Right cardiac atrium (tissue), 5 donors: ENCODE measurements at places on chromosomes 2 and 18. TPM values are rescaled to one million over a fixed set of nuclear protein-coding genes. Genes with fewer than 3 reads are reported as not detected.
A peak's percentile ranks its signal among the peaks of the same experiment; 100 is the strongest.

DNA sequence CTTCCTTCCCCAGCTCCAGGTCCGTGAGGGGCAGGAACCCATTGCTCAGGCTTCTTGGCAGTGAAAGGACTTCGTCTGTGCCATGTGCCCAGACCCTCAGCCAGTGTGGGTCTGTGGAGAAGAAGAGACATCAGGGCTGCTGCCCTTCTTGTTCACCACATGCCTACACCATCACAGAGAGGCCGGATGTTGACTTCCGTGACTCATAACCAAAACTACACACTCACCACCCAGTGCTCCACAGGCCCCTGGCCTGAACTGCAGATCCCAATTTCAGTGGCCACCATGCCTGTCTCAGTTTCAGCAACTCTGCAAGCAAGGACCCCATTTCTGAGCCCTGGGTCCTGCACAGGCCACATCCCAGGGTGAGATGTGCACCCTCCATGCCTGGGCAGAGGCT is 332.6 kb upstream of the SALL3 start:
- DNase-seq, result no peak

DNA sequence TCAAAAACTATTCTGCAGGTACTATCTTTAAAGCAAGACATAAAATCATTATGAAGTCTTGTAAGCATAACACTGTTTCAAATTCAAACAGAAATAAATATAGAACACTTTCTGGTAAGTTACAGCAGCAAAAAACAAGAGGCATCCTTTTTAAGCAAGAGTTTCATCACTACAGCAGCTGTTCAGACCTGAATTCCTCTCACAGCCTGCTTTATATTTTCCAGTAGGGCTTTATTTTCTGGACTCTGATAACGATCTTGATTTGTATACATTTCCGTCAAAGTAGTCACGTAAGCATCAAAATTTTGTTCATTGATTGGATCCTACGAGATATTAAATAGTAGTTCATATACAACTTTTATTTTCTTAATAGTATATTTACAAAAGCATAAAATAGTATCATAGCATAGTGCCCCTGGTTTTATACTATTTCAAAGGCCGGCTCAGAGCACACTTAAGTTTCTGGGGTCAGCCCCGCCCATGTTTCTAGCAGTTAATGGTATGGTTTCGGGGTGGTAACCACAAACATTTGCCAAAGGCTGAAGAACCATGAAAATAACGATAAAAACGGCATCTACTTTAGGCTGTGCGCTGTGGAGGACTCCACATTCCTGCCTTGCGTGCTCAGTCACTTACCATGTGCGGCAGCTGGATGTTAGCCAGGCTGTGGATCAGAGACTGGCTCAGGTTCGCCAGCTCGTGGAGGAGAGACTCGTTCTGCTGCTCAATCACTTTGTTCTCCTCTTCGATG is 47.5 kb upstream of the PXDN start:
- peak; percentile 73 for DNase-seq

The SLC16A14 gene
- total RNA-seq, result 3.4 TPM

GRCh38 chr18:8501044-8501443 is 108.2 kb upstream of the RAB12 start:
- no peak for DNase-seq

- no peak for DNase-seq
Measured at GRCh38 chr2:33443274-33443829, 33.1 kb upstream of the RASGRP3 start.

The ABCG8 gene
- total RNA-seq, result not detected

The ACMSD gene
- total RNA-seq, result not detected

DNA sequence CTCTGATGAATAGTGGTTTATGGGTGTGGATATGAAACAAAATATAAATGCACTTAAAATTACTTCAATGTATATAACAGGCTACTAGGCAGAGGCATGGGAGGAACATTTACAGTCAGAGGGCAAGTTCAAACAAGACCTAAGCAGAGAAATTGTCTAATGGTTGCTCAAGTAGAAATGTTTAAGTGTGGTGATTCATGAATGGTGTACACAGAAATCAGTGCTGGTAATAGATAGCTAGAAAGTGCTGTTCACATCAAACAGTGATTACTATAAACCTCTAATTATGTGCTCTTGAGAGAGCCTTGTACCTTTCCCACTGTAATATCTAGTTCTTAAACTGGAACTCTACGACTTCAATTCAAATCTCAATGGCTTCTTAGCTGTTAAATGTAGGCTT is 485.1 kb downstream of the NRXN1 start:
- DNase-seq, result no peak

The REG3A gene
- total RNA-seq, result not detected

DNA sequence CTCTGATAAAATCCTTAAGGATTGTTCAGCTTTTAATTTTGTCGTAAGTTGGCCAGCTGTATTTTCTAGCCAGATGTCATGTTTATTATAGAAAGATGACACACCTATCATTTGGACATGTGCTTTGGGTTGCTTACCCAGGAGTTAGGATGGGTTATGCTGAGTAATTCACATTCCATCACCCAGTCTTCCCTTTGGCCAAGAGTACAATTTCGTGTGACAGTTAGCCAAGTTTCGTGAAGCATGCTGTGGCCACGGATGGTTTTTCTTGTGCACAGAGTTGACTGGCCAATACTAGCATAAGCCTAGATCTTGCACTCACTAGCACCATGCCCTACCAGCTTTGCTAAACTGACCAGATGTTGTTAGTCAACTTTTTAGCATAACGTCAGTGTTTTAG is 5.8 kb downstream of the MAPRE3 start:
- DNase-seq, result no peak

DNA sequence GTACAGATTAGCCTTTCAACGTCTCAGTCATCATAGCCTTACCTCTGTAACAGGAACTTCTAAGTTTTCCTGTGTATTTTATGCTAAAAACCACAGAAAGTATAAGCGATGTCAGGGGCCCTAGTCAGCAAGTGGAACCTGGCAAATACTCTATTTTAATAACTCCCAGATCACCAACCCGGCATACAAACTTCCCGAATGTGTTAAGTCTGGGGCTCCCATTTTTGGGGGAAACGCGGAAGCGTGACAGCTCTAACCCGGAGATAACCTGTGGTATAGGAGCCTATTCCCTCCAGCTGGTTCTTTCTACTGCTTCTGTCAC is 574 bp downstream of the NIFK start:
- no peak for DNase-seq

GRCh38 chr2:105857076-105857740 is 112.5 kb downstream of the NCK2 start:
- DNase-seq, result no peak

- DNase-seq, result no peak
Measured at GRCh38 chr2:65866148-65866547, 433.7 kb upstream of the SPRED2 start.

DNA sequence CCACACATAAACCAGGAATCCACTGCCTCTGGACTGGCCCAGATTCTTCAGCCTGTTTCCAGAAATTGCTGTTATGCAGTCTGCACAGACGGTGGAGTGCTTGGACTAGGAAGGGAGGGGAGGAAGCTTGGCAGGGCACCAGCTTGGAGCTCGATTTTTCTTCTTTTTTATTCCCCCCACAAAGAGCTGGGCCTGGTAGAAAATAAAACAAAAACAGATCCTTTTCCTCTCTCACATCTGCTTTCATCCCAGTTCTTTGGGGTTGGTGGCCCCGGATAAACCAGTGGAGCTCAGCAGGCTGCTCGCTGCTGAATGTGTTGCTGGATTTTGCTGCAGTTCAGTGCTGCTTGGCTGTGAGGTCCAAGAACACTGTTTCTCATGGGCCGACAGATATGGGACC is 16.0 kb downstream of the LRRTM1 start:
- peak; percentile 13 for DNase-seq

The DNER gene
- 27.2 TPM for total RNA-seq

DNA sequence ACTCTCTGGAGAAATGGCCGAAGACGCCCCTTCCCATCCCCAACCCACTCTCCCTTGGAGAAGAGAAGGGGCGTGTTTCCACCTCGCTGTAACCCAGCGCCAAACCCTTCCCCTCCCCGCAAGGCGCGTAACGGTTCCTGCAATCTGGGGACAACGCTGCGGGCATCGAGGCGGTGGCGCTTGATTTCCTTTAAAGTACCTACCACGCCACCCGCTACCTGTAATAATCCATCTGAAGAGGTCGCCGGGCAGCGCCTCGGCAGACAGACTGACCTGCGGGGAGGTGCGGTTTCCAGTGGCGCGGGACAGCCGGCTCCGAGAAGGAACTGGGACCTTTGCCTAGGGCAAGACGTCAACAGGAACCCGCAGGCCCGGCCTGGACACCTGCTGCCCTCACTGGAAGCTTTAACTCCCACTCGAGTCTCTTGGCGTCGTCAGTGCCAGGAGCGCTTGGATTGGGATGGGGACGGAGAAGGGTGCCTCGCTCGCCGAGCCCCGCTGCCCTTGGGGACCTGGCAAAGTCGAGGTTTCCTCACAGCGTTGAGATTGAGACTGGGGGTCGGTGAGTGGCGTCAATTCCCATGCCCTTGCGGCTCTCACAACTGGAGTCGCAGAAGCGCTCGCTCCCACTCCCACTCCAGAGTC is at the start of gene CYP1B1:
Gene CYP1B1, minus strand, starts transcription at position 645 of the 645 bp plus-strand sequence. CDS start 763 bp downstream, outside the sequence.
- DNase-seq, result no peak

- no peak for DNase-seq
Measured at GRCh38 chr2:148515976-148516375, 128.6 kb upstream of the EPC2 start.

The MYO7B gene
- 0.56 TPM for total RNA-seq

DNA sequence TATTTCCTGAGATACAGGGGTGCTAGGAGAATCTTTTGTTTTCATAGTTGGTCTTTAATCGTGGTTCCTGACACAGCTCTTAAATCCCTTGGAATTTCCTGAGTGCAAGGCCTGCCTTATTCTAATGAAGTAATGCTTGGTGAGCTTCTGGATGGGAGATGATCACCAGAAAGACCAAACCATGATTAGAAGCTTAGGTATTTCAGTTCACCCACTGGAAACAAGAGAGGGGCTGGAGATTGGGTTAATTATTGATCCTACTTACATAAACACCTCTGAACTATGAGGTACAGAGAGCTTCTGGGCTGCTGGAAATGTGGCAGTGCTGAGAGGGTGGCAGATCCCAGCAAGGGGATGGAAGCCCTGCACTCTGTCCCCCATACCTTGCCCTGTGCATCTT is 406.8 kb downstream of the THSD7B start:
- DNase-seq, result no peak

DNA sequence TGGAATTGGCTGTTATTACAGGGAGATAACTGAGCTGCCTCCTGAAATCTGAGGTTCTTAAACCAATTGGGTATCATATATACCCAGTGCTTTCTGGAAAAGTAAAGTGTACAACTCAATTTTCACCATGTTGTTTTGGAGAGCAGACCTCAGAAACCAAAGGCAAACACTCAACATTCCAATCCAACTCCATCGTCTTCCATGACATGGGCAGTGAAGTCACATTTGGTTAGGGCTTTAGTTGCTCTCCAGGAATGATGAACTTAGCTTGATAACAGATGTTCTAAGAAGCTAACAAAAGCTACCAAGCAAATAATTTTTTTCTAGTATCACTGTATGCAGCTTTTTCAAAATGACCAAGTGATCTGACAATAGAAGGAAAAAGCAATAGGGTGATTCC is 107.0 kb upstream of the SLC35G4 start:
- DNase-seq, result no peak

DNA sequence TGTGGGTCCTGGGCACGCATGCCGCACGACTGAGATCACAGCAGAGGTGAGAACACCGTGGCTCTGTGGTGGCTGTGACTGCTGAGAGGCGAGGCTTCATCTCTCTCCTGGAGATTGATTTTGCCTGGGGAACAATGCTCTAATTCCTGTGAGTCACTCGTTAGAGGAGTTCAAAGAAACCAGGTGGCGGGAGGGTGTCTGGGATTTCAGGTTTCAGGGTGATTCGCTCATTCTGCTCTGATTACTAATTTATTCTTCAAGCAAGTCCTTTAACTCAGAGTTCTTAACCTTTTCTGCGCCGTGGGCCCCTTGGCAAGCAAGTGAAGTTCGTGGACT is 56.3 kb downstream of the GLI2 start:
- DNase-seq, result no peak

The IL1RL1 gene
- total RNA-seq, result 2.4 TPM

The LDLRAD4 gene
- 72.0 TPM for total RNA-seq

GRCh38 chr2:241870081-241870541 is 582 bp downstream of the RTP5 start:
- DNase-seq, result peak; percentile 14

GRCh38 chr2:229586012-229586411 is 128.3 kb downstream of the DNER start:
- DNase-seq, result no peak

The SIX3 gene
- not detected for total RNA-seq

- DNase-seq, result no peak
Measured at GRCh38 chr18:55088000-55088401, 128.7 kb upstream of the CCDC68 start.

The RAMP1 gene
- total RNA-seq, result 157 TPM

DNA sequence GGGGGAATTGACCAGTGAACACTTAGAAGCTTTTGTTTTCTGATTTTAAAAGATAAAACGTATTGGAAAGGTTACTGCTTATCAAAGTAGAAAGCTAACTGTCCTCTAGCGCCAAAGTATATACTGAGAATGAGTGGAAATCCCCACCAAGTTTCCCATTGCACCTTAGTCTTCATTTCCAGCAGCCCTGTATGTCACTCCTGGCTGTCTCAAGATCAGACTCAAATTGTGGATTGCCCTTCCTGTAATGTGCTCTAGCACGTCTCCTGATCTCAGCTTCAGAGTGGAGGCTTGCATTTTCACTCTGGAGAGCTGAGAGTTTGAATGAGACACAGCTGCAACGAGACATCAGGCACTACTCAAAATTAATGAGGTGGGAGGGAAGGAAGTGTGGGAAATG is 26.6 kb downstream of the MFF start:
- no peak for DNase-seq

The MC5R gene
- not detected for total RNA-seq

- DNase-seq, result no peak
Measured at GRCh38 chr2:156702541-156702940, 266.4 kb downstream of the GPD2 start.

DNA sequence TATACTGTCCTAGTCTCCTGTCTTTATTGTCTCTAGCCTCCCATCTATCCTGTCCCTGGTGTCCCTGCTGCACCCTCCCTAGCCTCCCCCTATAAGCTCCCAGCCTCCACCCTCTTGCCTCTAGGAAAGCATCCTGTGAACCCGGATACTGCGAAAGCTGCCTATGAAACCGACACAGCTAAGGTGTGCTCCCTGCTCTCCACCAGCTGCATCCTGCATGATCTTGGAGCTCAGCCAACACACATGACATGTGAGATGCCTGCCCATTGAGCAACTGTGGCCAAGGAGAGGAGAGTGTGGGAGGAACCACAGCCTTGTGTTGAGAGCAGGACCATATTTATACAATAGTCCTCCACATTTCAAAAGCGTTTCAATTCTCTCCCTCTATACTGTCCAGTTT is 187.1 kb downstream of the ZBTB7C start:
- DNase-seq, result no peak

DNA sequence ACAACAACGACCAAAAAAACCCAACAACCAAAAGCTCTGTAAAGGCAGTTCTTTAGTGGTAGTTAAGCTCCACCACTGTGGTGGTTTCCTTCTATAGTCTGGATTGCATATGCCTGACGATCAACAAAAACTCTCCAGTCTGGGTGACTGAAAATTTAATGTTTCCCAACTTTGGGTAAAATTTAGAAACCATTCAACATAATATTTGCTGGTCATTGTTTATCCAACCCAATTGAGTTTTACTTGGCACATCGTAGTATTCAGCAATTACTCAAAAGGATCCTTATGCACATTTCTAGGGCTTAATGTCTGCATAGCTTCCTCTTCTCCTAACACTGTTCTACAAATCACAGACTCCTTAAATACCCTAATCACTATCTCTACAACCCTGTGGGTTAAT is 1080.2 kb upstream of the NRXN1 start:
- DNase-seq, result no peak

The CDKL4 gene
- total RNA-seq, result 0.91 TPM

The ST3GAL5 gene
- total RNA-seq, result 8.7 TPM
